BE2C (cell line): ENCODE measurements at places on chromosomes 12 and 14.
A peak's percentile ranks its signal among the peaks of the same experiment; 100 is the strongest.

DNA sequence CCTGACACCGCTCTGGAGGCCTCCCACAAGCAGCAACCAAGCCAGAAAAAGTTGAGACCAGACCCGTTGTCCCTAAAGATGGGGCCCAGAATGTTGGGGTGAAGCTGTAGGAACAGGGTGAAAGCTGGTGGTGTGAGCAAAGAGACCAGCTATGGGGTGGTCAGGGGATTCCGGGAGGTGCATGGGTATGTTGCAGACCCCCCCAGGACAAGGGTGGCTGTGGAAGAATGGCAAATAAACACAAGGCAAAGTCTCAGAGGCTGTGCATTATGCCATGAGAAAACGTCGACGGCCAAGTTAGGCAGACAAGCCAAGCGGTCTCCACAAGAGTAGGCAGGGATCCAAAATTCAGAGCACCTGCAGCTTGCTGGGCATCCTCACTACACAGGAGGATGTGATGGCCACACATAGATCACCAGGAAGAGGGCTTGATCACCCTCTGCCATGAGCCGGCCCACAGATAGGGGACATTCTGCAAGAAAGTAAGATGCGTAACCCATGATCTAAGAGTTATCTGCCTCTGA lies 58.8 kb upstream of the KCNA1 start:
- DNase-seq = no peak

- no peak for DNase-seq
These were observed 147.8 kb upstream of the ATP2B1 start for GRCh38 chr12:89856431-89856830.

DNA sequence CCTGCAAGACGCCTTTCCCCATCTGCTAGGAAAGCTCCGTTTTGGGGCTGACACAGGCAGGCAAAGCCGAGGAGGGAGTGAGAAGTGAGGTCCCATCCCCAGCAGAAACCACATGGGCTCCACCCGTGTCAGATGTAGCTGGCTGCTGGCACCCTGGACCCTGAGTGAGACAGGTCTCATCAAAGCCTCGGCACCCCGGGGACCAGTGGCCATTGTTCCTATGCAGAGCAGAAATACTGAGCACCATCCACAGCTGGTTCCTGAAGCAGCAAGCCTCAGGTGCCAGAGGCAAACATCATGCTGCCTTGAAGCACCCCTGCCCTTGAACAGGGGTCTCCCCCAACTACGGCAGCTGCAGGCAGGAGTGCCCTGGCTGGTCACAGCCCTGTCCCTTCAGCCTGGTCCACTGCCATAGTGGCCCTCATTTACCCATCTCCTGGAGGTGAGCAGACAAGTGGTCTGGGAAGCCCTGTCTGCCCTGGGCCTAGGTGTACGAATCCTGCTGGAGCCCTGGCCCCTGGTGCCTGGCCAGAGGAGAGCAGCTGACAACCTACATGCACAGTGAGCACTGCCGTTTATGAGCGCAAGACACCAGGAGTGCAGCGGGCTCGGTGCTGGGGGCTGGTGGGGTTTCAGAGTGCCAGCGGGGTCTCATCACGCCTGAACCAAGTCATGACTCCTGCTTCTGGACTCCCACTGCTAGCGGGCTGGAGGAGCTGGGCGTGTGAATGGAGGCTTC lies 289.8 kb upstream of the RTL1 start:
- no peak for DNase-seq

- no peak for DNase-seq
These were observed 16.7 kb upstream of the PRKCH start for GRCh38 chr14:61304688-61305087.

DNA sequence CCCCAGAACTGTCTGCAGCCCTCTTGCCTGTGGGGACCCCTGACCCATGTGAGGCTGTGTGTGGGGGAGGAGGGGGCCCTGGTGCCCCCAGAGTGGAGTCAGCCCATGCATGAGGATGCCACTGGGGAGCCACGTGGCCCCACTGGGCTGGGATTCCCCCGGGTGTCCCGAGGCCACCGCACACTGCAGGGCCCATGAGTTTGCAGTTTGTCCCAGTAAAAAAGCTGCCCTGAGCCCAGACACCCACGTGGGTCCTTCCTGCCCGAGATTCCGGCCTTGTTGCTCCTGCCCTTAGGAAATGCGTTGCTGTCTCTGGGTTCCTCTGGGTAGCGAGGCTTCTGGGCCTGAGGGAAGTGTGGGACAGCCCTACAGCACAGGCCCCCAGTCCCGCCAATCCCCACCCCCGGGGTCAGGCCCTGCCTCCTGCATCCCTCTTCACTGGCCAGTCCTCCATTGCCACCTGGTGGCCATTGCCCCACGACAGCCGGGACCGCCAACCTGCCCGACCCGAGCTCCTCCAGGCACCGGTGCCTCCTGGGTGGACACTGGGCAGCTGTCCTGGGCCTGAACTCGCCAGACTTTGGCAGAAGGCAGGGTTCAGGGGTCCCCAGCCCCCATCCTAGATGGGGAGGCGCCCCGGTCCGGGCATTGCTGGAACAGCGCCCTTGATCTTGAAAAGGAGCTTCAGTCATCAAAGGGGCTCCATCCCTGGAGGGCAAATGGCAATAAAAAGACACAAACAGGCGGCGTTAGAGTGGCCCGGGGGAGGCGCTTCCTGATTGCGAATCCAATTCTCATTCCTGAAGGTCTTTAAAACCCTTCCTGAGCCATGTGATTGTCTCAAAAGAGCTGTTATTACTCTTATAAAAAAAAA lies 15.6 kb upstream of the C14orf180 start:
- DNase-seq = peak; percentile 96

GRCh38 chr12:37546901-37547475 lies 769.6 kb upstream of the ALG10B start:
- DNase-seq = no peak

- peak; percentile 27 for DNase-seq
These were observed 60.7 kb upstream of the PYGL start for GRCh38 chr14:51004801-51005526.

DNA sequence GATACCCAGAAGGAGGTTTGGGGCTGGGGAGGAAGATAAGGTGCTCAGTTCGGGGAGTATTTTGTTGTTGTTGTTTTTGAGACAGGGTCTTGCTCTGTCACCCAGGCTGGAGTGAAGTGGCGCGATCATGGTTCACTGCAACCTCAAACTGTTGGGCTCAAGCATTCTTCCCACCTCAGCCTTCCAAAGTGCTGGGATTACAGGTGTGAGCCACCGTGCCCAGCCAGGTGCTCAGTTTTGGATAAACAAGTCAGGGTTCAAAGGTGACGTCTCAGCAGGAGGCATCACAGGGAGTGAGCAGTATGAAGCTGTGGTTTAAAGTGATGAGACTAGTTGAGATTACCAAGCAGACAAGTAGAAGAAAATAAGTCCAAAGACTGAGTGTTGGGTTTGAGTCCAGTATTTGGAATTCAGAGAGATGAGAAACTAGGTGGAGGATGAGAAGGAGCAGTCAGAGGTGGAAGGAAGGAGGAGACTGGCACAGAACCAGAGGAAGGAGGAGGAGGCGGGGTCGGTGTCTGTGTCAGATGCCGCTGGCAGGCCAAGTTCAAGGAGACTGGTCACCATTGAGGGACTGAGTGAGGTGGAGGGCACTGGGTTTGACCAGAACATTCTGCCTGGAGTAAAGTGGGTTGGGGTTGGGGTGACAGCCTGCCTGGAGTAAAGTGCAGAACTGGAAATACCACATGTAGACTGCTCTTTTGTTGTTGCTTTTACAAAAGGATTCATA lies 16.1 kb downstream of the SLC35E3 start:
- no peak for DNase-seq

DNA sequence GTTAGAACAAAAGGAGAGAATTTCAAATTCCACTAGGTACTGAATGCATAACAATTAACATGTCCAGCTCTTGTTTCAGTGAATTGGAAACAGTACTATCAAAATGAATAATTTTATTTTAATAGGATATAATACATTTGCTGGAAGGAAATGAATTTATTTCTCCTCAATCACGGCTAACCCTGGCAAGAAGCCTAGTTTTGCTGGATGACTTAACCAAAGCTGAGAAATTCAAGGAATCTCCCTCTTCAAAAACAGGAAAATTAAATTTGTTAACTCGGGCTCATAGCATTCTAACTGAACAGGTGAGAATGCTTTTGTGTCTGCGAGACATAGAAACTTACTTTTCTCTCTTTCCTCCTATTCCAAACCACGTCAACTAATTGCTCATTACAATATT lies 163.5 kb upstream of the NEDD1 start:
- DNase-seq = no peak

DNA sequence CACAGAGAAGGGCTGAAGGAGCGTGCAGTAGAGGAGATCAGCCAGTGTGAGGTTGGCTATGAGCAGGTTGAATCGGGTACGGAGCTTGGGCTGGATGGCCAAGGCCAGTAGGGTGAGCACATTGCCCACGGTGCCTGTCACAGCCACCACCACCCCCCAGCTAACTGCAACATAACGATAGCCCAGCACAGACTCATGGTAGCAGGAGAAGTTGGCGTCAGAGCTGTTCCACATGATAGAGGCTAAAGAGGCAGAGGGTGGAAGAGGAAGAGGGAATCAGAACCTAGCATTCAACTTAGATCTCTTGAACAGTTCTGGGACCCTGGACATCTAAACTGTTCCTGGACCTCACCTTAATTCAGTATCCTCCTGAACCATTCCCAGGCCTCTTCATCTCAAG lies 668 bp downstream of the GPR84 start:
- no peak for DNase-seq

- DNase-seq = no peak
These were observed 71.9 kb downstream of the RESF1 start for GRCh38 chr12:32031109-32031508.

GRCh38 chr14:99415496-99416281 lies 65.0 kb downstream of the SETD3 start:
- peak; percentile 65 for DNase-seq
